Naive B cell (primary cell): ENCODE measurements at places on chromosomes 6 and 20.

DNA sequence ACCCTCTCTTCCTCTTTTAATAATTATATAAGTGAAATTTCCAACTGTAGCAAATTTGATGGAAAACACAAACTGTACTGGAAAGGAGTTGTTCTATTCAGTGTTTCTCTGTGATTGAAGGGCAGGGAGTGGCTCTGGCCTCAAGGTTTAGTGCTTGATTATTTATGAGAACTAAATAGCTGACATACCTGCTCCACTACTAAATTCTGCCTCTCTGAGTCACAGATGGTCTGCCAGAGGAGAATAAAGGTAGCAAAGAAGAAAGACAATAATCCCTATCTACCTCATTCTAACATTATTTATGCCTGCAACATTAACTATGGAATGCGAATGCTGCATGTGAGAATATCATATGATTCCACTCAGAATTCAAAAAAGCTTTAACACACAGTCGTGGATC lies 9.3 kb downstream of the BMP5 start:
- H3K4me1 ChIP-seq, result no peaks in the 10 kb centered on the region
- no peaks in the 10 kb centered on the region for H3K27me3 ChIP-seq
- no peaks in the 10 kb centered on the region for H3K36me3 ChIP-seq
- no peak overlapping the region for H3K27ac ChIP-seq

DNA sequence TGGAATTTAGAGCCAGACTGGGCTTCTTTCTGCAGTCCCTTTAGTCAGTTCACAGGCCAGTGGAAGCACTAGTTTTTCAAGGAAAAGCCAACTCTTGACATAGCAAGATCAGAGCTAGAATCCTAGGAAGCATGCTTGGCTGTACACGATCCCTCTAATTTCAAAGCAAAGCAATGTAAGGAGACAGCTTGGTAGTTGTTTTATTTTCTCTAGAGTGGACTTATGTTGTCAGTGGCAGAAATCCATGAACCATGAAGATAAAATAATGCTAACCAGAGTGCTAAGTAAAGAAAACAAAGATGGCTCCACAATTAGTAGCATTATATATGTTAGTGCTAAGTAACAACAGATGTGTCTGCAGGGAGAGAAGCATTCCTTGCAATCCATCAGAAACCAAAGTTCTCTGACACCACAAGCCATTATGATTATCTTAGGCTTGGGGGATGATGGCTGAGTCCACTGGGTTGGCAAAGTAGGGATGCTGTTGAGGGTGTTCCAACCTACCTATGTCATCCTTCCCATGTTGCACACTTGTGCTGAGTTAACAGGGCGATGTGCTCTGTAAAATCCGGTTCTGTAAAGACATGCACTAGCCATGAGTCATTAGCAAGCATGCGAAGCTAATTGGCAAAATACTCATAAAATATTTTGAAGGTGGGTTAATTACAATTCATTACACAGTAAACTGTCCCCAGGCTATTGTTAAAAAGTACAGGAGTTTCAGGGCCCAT lies 115.2 kb downstream of the BMP2 start:
- no peak overlapping the region for H3K27ac ChIP-seq
- no peaks in the 10 kb centered on the region for H3K36me3 ChIP-seq
- DNase-seq, result no peak
- H3K27me3 ChIP-seq, result peaks cover 4% of the 10 kb centered on the region
- H3K4me1 ChIP-seq, result no peaks in the 10 kb centered on the region
- no peak overlapping the region for H3K4me3 ChIP-seq

GRCh38 chr20:57838670-57839151 lies 128.9 kb upstream of the PMEPA1 start:
- DNase-seq, result no peak
- no peak overlapping the region for H3K27ac ChIP-seq
- no peaks in the 10 kb centered on the region for H3K36me3 ChIP-seq
- no peak overlapping the region for H3K4me3 ChIP-seq

GRCh38 chr6:158784505-158784904 lies 34.7 kb downstream of the EZR start:
- H3K4me1 ChIP-seq, result peaks cover 48% of the 10 kb centered on the region
- peak overlapping the region; percentile 98 for H3K27ac ChIP-seq
- no peak for DNase-seq

GRCh38 chr6:41428336-41428995 lies 93.1 kb downstream of the NCR2 start:
- DNase-seq, result no peak
- H3K36me3 ChIP-seq, result no peaks in the 10 kb centered on the region
- H3K4me1 ChIP-seq, result peaks cover 16% of the 10 kb centered on the region
- H3K4me3 ChIP-seq, result peak overlapping the region; percentile 91
- H3K27me3 ChIP-seq, result peaks cover 3% of the 10 kb centered on the region
- no peak overlapping the region for H3K27ac ChIP-seq

- H3K27me3 ChIP-seq, result peaks cover 45% of the 10 kb centered on the region
- no peaks in the 10 kb centered on the region for H3K4me1 ChIP-seq
- H3K36me3 ChIP-seq, result no peaks in the 10 kb centered on the region
- H3K4me3 ChIP-seq, result no peak overlapping the region
- H3K27ac ChIP-seq, result no peak overlapping the region
- no peak for DNase-seq
These were observed 20.5 kb downstream of the PERP start for GRCh38 chr6:138086573-138087196.

DNA sequence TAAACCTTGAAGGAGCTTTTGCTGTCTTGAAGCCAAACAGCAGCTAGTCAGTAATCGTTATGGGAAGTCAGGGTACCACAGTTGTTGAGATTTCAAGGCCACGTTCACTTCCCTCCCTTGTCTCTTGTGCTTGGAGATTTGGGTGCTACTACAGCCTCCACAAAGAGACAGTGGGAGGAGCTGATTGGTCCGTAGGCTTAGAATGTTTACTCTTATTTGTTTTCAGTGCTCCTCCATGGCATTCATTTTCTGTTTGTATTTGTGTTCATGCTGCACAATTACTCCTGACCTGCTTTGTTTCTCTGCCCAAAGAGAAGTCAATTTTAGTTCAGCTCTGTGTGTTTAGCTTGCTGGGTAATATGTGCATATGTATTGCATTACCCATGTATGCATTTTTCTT lies 147.7 kb downstream of the PRL start:
- peaks cover 22% of the 10 kb centered on the region for H3K4me1 ChIP-seq
- H3K4me3 ChIP-seq, result no peak overlapping the region
- no peak overlapping the region for H3K27ac ChIP-seq
- no peaks in the 10 kb centered on the region for H3K36me3 ChIP-seq
- peaks cover 16% of the 10 kb centered on the region for H3K27me3 ChIP-seq

DNA sequence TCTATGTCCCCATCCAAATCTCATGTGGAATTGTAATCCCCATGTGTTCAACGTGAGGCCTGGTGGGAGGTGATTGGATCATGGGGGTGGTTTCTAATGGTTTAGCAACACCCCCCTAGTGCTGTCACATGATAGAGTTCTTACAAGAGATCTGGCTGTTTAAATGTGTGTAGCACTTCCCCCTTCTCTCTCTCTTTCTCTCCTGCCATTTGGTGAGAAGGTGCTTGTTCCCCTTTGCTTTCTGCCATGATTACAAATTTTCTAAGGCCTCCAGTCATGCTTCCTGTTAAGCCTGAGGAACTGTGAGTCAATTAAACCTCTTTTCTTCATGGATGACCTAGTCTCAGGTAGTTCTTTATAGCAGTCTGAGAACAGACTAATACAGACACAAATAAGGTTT lies 165.4 kb downstream of the OGFRL1 start:
- H3K4me3 ChIP-seq, result no peak overlapping the region
- H3K27me3 ChIP-seq, result no peaks in the 10 kb centered on the region
- H3K27ac ChIP-seq, result no peak overlapping the region
- peak; percentile 1 for DNase-seq
- H3K4me1 ChIP-seq, result peaks cover 9% of the 10 kb centered on the region
- H3K36me3 ChIP-seq, result no peaks in the 10 kb centered on the region

GRCh38 chr20:18813483-18813882 lies at the start of gene SCP2D1:
TSS of gene SCP2D1 (plus strand) at chr20:18813783. CDS start at chr20:18813816, 33 bp downstream.
- H3K27me3 ChIP-seq, result peaks cover 16% of the 10 kb centered on the region
- H3K4me3 ChIP-seq, result no peak within 1 kb of the TSS
- no peak for DNase-seq

DNA sequence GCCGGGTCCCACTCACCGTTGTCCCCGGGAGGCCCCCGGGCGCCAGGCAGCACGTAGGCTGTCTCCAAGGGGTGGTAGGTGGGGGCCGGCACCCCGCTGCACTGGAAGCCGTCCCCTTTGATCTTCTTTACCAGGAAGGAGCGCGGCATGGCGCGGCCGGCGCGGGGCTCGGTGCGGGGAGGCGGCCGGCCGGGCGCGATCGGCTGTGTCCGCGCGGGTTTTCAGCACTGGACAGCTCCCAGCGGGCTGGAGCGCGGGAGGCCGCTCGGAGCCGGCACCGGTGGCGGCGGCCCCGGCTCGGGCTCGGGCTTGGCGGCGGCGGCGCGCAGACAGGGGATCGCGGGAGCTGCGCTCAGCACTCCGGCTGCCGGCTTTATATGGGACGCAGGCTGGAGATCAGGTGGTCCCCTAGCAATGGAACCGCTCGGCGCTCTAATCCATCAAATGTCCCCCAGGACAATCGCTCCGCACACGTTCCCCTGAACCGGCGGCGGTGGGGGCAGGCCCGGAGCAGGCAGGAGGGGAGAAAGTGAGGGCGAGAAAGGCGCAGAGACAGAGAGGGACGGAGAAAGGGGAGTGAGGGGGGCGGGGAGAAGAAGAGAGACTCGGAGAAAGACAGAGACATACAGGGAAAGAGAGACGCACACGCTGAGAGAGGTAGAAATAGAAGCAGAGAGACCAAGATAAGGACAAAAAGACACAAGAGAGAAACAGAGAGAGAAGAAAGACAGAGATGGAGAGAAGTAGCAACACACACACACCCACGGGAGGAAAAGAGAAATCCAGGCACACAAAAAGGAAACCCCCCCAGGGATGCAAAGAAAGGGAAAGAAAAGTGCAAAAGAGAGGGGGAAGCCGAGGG lies at the start of gene SCRT2:
SCRT2 (minus strand) TSS at position 350 of the 862 bp plus-strand sequence; CDS start at position 149, 201 bp downstream.
- H3K4me3 ChIP-seq, result peak within 1 kb of the TSS; percentile 48
- H3K27ac ChIP-seq, result no peak within 1 kb of the TSS
- peaks cover 14% of the 10 kb centered on the region for H3K4me1 ChIP-seq
- DNase-seq, result peak; percentile 24
- peaks cover 82% of the 10 kb centered on the region for H3K27me3 ChIP-seq

GRCh38 chr20:38134427-38135270 lies 30.4 kb downstream of the TGM2 start:
- H3K27ac ChIP-seq, result peak overlapping the region; percentile 69
- H3K27me3 ChIP-seq, result no peaks in the 10 kb centered on the region
- no peaks in the 10 kb centered on the region for H3K36me3 ChIP-seq
- no peak overlapping the region for H3K4me3 ChIP-seq

GRCh38 chr6:28280595-28281287 lies 631 bp upstream of the PGBD1 start:
- H3K27me3 ChIP-seq, result peaks cover 15% of the 10 kb centered on the region
- no peak for DNase-seq
- H3K36me3 ChIP-seq, result peaks cover 10% of the 10 kb centered on the region
- peaks cover 6% of the 10 kb centered on the region for H3K4me1 ChIP-seq
- H3K4me3 ChIP-seq, result no peak overlapping the region

DNA sequence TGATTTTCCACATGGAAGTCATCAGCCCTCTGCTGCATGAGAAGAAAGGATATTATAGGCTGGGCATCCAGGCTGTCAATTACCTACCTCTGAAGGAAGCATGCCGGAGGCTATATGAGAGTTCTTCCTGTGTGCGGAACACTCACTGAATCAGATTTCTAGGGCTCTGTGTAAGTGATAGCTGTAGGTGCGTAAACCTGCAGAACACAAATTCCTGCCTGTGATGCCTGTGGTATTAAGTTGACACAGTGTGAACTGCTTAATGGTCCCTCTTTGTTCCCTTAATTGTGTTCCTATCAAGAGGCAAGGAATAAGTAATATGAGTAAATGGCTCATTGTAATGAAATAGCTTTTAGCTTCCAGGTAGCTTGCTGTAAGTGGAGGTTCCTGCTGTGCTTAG lies 103.3 kb downstream of the ANKS1A start:
- no peaks in the 10 kb centered on the region for H3K27me3 ChIP-seq
- no peak for DNase-seq
- H3K4me1 ChIP-seq, result no peaks in the 10 kb centered on the region
- no peak overlapping the region for H3K27ac ChIP-seq
- H3K36me3 ChIP-seq, result peaks cover 23% of the 10 kb centered on the region

DNA sequence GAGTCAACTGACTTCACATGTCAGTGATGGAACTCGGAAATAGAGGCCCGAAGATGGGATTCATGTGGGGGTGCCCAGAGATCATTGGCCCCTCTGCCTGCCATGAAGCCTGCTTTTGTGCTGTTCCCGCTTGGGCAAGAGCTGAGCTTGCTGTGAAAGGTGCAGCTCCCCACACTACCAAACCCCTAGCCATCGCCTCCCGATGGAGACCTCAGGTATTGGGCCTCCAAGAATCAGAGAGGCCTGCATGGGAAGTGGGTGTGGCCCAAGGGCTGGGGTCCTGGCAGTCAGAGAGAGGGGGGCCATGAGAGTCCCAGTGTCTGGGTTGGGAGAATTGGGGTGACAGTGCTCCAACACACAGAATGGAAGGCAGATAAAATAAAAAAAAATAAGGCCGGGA lies 160.9 kb downstream of the SOD2 start:
- no peaks in the 10 kb centered on the region for H3K4me1 ChIP-seq
- H3K4me3 ChIP-seq, result no peak overlapping the region
- no peaks in the 10 kb centered on the region for H3K36me3 ChIP-seq
- H3K27me3 ChIP-seq, result peaks cover 7% of the 10 kb centered on the region

DNA sequence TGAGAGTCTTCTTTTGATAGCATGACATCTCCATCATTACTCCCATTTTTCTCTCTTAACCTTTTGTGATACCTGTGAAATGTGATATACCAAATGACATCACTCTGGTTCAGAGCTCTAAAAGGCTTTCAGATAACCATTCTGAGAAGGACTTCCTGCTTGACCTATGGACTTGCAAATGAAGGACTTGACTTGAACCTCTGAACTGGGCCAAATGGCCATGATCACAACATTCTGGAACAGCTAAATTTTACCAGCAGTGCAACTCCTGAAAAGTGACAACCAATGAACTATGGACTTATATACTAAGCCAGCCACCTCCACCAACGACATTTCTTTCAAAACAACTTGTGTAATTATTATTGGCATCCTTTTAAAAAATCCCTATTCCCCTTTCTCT lies 1085.8 kb upstream of the CITED2 start:
- H3K4me1 ChIP-seq, result no peaks in the 10 kb centered on the region
- no peaks in the 10 kb centered on the region for H3K36me3 ChIP-seq
- no peak overlapping the region for H3K4me3 ChIP-seq
- no peak for DNase-seq

DNA sequence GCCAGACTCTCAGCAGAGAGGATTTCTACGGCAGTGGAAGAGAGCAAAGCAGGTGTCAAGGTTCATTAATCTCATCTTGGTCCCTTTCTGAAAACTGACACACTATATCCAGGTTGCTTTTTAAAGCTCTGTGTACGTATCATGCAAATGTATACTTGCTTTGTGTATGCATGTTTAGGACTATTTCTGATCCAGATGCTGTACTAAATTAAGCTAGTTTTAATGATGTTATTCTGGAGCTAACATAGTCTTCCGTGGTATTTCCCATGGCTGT lies 59.2 kb upstream of the SNX9 start:
- H3K4me3 ChIP-seq, result peak overlapping the region; percentile 88
- peak; percentile 48 for DNase-seq
- peaks cover 87% of the 10 kb centered on the region for H3K4me1 ChIP-seq
- peak overlapping the region; percentile 99 for H3K27ac ChIP-seq

- DNase-seq, result peak; percentile 51
- peaks cover 18% of the 10 kb centered on the region for H3K4me1 ChIP-seq
- H3K4me3 ChIP-seq, result peak overlapping the region; percentile 72
- H3K27me3 ChIP-seq, result no peaks in the 10 kb centered on the region
These were observed 671 bp downstream of the E2F1 start for GRCh38 chr20:33685328-33686099.

GRCh38 chr6:107624541-107624940 lies 134.6 kb downstream of the SOBP start:
- DNase-seq, result no peak
- no peak overlapping the region for H3K27ac ChIP-seq
- H3K27me3 ChIP-seq, result no peaks in the 10 kb centered on the region

GRCh38 chr6:112933947-112934346 lies 586.8 kb downstream of the RFPL4B start:
- no peak overlapping the region for H3K4me3 ChIP-seq
- no peak overlapping the region for H3K27ac ChIP-seq
- no peak for DNase-seq
- no peaks in the 10 kb centered on the region for H3K36me3 ChIP-seq
